ENCODE measurements at places on chromosomes 6 and 20. TPM values are rescaled to one million over a fixed set of nuclear protein-coding genes. Genes with fewer than 3 reads are reported as not detected.

The MLN gene
- not detected for total RNA-seq

The EBF4 gene
- total RNA-seq: 8.5 TPM

The GMDS gene
- 11.8 TPM for total RNA-seq

The SRC gene
- 6.9 TPM for total RNA-seq

The ZNF165 gene
- total RNA-seq: 0.47 TPM

The TUBB1 gene
- total RNA-seq: 0.35 TPM

The RIMS1 gene
- total RNA-seq: 1.3 TPM

The PACSIN1 gene
- total RNA-seq: 5.6 TPM

The MARCKS gene
- 13.5 TPM for total RNA-seq

The EYS gene
- total RNA-seq: not detected
